ENCODE measurements at places on chromosomes 12 and 14.

DNA sequence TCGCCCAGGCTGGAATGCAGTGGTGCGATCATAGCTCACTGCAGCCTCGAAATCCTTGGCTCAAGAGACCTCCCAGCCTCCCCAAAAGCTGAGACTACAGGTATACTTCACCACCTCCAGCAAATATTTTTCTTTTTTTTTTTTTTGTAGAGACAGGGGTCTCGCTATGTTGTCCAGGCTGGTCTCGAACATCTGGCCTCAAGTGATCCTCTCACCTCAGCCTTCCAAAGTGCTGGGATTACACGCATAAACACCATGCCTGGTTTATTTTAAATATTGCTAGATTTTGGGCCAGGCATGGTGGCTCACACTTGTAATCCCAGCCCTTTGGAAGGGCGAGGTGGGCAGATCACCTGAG is 26.7 kb upstream of the UBC start:
- no peak for DNase-seq

DNA sequence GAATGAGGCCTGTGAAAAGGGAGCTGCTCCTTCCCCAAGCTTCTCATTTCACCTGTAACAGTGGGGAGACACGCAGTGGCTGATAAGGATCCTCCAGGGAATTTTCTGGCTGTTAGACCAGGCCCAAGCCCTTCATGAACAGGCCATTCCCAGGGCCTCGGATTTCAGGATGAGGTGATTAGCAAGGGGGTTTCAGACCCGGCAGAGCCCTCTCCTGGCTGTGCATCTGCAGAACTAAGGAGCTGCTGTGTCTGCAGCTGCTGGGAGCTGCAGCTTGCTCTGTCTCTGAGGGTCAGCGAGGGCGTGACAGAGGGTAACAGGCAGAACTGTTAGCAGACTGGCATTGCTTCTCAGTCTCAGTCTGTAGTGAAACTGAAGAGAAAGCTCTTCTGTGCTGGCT is 110.4 kb downstream of the KCNA5 start:
- DNase-seq, result no peak

DNA sequence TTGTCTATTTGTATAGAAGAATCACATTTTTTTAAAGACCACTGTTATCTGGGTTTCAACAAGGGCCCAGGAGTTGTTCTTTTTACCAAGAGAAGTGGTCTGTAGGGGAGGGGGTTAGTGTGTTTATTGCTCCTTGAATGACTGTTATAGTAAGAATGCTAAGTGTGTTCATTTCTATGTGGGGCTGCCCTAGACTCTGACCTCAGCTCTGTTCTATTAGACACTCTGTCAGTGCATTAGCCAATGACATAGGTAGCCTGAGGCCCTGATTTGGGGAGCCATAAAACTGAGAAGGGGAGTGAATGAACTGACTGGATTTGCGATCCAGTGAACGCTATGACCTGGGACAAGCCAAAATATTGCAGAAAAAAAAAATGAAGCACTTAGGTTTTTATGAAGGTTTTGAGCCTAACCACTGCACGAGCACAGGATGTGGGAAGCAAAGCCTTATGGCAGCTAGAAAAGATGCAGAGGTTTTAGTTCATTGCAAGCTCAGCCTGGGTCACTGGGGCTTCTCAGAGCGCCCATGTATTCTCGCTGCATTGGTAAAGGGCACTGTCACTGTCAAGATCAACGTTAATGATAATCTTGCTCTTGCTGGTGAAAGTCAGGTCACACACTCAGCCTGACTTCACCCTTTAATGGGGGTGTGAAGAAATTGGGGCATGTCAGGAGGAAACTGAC is 63.8 kb downstream of the PRKCH start:
- no peak for DNase-seq

GRCh38 chr14:23183479-23183878 is at the start of gene SLC7A8:
SLC7A8 (minus strand) TSS chr14:23183660; CDS start chr14:23182914, 746 bp downstream.
- DNase-seq, result peak; percentile 80

DNA sequence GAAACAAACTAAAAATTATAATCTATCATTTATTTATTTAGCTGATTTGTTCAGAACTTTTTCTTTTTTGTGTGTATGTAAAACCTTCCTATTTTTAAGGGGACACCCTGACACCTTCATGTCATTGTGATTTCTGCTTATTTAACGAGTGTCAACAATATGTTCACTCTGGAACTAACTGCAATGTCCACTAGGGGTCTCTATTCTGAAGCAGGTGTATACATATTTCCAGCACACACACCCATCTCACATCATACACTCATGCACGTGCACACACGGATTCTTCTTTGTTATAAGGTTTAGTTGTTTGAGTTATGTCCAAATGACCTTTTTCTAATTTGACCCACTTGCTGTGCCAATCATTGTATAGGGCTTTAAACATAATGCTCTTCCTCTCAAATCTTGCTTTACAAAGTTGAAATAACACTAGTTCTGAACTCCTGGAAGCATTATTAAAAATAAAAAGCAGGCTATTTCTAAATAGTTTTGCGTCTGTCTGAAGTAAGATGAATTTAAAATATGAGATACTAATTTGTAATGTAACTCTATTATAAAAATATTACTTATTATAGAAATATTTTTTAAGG is 15.5 kb downstream of the E2F7 start:
- peak; percentile 69 for DNase-seq

DNA sequence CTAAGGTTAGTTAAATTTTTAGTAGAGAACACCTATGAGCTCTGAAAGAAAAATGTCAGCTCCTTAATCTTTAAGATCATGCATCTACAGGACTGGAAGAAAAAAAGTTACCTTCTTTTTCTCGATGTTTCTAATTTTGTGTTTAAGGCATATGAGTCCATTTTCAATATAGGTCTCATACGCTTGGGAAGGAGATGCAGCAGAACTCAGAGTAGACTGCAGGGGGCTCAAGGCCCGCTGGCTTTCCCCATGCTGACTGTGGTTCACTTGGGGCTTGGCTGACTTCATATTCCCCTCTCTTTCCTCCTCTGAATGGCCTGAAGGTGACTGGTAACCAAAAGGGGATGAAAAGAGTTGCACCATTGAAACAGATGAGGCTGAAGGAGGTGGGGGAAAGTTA is 1.5 kb downstream of the CAPRIN2 start:
- DNase-seq, result peak; percentile 60

DNA sequence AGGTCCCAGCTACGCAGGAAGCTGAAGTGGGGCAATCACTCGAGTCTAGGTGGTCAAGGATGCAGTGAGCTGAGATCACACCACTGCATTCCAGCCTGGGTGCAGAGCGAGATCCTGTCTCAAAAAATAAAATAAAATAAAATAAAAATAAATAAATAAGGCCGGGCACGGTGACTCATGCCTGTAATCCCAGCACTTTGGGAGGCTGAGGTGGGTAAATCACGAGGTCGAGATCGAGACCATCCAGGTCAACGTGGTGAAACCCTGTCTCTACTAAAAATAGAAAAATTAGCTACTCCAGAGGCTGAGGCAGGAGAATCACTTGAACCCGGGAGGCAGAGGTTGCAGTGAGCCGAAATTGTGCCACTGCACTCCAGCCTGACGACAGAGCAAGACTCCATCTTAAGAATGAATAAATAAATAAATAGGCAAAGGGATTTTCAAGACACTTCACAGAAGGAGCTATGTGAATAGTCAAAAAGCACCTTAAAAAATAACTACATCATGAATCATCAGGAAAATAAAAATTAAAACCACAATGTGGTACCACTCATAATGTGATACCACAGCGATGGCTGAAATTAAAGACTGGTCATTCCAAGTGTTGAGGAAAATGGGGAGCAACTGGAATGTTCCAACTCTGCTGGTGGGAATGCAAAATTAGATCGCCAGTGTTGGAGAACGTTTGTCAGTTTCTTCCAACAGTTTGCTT is 92.9 kb upstream of the TBX3 start:
- no peak for DNase-seq

- peak; percentile 85 for DNase-seq
Measured at GRCh38 chr14:66070542-66071319, 415.4 kb upstream of the CCDC196 start.

DNA sequence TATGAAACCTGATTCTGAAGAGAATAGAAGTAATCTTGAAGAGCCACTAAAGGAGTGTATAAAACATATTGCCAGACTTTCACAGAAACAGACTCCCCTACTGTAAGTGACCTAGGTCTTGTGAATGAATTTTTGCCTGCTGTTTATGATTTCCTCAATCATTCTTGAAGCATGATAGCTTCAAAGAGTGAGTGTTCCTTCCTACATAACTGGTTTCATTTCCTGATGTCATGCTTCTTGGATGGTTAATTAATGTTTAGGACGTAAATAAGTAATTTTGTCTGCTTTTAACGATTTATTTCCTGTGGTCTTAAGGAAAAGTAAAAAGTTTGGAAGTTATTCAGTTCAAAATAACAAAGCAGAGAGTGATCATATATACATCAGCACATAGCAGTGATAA is 129.8 kb downstream of the PIK3C2G start:
- DNase-seq, result no peak

DNA sequence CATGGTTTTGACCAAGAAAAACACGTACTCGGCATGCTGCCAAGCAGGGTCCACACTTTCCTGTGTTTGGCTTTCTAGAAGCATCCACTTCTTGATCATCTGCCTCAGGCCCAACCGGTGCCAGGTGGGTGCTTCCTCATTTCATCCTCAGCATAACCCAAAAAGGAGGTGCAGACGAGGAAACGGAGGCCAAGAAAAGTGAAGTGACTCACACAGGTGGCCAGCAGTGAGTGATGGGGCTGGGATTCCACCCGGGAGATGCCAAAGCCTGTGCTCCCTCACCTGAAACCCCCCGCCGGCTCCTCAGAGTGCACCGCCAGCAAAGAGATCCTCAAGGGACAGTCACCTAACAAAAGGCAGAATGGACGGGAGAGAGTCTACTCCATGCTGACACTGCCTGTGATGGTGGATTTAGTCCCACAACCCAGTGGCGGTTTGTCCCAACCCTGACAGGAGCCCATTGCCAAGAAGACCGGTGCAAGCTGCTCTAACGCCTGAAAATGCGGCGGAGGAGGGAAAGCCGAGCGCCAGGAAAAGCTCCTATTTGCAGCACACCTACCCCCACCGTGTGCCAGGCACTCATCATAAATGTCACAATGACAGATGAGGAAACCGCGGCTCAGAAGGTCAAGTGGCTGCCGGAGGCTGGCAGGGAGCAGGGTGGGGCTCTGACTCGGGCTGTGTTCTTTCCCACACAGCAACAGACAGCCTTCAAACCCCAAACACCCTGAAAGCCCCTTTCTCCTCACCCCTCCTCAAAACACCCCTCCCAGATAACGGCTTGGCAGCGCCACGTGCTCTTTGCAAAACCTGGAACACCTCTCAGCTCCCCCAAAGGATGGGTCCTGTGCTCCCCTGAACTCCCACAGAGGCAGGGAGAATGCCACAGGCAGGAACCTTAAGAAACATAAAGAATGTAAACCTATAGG is 18.8 kb downstream of the BCL11B start:
- peak; percentile 37 for DNase-seq

DNA sequence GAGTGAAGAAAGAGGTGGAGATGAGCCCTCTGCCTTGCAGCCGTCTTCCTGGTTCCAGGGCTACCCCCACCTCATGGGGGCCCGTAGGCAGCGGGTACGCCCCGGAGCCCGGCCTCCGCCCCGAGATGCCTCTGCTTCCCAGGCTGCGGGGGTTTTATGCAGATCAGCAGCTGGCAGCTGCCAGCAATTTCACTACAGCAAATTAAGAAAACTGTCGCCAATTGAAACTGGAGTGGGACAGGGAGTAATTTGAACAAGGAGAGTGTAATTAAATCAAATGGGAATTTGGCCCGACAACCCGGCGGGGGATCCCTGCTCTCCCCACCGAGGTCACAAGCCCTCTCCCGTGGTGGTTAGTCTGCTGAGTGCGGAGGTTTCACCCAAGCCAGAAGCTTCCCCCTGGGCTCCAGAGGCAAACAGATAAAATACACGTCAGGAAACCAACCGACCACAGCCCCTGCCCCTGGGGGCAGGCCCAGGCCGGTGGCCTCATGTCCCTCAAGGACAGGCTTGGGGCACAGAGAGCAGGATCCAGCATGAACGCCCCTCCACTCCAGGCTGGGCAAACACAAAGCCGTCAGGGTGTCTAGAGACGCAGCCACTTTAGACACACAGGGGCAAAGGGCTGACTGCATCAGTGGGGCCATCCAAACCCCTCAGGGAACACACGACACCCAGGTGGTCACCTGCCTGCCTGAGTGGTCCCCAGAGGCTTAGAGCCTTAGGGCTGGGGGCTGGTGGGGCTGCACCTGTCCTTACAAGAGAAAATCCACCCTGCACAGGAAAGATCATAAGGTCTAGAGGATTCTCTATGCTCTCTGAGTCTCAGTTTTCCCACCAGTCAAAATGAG is 53.8 kb downstream of the TESC start:
- DNase-seq, result no peak
